ENCODE measurements at places on chromosomes 11 and 22.

DNA sequence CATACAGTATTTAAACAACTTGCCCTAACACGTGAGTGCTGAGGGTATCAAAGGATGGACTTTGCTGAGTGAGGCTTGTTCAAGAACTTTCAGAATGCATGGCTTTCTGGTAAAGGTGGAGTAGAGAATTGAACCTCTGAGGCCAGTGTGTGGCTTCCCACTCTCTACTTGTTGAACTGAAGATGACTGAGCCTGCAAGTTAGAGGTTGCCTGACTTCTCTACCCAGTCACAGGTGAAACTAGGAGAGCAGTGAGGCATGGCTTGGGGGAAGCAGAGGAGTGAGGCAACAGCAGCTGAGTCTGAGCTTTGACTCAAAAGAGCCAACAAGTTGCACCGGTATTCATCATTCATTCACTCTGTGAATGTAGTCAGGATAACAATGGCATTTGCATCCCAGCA lies 256.4 kb upstream of the SESN3 start:
- DNase-seq: no peak

DNA sequence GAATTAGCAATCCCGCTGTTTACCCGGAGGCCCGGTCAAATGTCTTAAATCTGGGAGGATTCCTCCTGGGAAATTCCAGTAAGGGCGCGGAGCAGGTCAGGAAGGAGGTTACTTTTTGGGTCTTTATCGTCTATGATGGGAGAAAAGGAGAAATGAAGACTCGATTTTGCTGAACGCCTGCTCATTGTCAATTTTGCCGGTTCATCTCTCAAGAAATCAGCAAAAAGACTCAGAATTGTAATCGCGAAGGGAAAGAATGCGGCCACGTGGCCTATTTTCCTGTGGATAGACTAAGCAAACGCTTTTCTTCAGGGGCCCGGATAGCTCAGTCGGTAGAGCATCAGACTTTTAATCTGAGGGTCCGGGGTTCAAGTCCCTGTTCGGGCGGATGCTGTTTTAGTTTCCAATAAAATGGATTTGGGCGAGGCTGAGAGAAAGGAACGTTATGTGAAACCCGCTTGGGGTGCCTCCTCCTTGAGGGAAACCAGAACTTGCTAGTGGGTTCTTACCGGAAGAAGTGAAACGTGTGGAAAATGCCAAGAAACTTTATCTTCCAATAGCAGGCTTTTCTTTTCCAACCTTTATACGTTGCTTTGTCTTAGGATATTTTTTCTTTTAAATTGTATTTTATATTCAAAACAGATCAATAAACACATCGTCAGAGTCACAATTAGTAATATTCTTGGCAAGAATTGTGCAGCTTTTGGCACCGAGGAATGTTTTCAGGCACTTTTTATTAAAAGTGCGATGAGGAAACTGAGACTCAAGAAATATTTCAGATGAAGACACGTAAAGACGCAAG lies 45.0 kb downstream of the OR4D9 start:
- peak; percentile 74 for DNase-seq

- no peak for DNase-seq
Measured at GRCh38 chr11:69299572-69299971, 5.6 kb downstream of the MYEOV start.

GRCh38 chr11:129117595-129118350 lies 74.4 kb downstream of the ARHGAP32 start:
- peak; percentile 86 for DNase-seq

- no peak for DNase-seq
Measured at GRCh38 chr11:128271401-128271800, 316.0 kb downstream of the ETS1 start.

- no peak for DNase-seq
Measured at GRCh38 chr11:19173964-19174638, 27.7 kb downstream of the CSRP3 start.

DNA sequence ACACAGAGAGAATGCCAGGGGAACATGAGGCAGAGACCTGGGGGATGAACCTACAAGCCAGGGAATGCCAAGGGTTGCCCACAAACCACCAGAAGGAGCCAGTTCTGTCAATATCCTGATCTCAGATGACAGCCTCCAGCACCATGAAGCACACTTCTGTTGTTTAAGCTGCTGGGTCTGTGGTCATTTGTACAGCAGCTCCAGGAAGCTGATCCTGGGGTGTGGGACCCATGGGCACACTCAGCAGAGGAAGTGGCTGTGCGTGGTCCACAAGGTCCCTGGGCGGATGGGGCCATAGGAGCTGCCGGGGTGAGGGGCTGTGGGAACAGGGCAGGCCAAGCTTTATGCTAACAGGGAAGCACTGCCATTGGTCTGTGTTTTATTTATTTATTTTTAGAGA lies 12.1 kb downstream of the PPM1F start:
- DNase-seq: peak; percentile 58

DNA sequence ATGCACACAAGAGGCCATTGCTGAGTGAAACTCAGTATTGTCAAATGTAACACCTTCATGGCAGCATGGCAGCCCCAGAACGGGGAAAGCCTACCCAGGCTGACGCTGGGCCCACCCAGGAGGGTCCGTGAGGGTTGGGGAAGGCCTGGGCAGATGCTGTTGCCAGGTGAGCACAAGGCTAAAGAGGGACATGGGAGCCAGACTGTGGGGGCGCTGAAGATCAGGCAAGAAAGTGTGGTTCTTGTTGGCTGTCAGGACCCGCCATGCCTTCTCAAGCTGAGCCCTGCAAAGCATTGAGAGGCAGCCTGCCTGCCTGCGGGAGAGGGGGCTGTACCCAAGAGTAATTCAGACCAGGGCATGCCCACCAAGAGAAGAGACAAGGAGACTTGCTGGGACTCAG lies 85.0 kb upstream of the PITPNB start:
- no peak for DNase-seq

- DNase-seq: no peak
Measured at GRCh38 chr22:36830601-36831000, 13.8 kb upstream of the PVALB start.

DNA sequence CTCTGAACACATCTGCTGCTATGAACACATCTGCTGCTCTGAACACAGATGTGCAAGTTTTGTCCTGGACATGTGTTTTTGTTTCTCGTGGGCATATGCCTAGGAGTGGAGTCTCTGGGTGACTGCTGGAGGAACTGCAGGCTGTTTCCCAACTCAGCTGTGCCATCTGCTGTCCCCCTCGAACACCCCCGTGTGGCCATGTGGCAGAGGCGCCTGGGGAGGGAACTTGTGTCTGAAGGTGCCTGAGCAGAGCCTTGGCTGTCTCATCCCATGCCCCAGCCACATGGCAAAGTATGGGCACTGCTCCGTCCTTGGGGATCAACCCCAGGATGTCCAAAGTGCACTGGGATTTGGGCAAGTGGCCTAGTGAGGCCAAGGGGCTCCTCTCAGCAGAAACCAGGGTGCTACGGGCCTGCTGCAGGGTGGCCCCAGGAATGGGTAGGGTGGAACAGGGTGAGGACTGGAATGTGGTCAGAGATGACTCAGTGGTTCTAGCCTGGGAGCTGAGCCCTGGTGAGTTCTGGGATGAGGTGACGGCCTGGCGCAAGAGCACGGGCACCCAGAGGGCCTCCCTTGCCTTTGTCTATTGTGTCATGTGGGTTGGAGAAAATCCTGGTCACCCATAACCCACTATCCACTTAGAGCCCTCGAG lies 14.7 kb downstream of the GATD1 start:
- peak; percentile 83 for DNase-seq

DNA sequence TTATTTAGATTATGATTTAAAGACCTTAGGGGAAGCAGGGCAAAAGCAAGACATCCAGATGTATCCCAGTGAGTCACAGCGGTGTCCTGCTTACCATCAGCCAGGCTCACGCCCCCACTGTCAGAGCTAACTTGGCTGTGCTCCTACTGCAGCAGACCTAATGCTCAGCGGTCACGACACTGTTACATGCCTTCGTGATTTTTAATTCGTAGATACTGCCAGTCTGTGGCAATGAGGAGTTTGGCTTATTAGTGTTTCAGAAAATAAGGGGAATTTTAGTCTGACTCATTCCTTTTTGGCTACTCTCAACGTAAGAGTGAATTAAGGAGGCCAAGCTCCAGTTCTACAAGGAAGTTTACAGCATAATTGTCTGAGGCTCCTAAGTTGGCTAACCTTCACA lies 22.7 kb downstream of the EFCAB6 start:
- no peak for DNase-seq

DNA sequence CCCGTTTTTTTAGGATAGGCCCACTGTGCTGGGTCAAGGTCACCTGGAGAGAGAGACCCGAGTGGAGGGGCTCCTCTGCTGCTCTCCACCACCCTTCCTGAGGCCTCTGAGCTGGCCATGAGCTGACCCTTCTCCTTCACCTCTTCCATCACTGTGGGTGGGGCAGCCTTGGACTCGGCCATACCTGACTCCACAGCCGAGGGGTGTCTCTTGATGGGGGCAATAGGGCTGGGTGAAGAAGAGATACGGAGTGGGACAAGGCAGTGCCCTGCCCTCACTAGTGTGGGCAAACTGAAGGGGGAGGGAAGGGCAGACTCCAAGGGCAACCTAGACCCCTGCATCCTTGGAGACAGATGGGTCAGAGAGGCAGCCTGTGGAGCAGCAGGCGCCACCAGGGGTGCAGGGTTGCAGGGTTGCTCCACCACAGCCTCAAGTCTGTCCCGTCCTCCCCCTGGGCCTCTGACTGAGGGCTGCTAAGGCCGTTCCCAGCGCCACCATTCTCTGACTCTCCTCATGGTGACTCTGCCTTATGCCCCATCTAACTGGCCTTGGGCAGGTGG lies 20.1 kb upstream of the NECTIN1 start:
- DNase-seq: no peak

GRCh38 chr22:50482107-50483074 lies 1.0 kb downstream of the ADM2 start:
- no peak for DNase-seq

DNA sequence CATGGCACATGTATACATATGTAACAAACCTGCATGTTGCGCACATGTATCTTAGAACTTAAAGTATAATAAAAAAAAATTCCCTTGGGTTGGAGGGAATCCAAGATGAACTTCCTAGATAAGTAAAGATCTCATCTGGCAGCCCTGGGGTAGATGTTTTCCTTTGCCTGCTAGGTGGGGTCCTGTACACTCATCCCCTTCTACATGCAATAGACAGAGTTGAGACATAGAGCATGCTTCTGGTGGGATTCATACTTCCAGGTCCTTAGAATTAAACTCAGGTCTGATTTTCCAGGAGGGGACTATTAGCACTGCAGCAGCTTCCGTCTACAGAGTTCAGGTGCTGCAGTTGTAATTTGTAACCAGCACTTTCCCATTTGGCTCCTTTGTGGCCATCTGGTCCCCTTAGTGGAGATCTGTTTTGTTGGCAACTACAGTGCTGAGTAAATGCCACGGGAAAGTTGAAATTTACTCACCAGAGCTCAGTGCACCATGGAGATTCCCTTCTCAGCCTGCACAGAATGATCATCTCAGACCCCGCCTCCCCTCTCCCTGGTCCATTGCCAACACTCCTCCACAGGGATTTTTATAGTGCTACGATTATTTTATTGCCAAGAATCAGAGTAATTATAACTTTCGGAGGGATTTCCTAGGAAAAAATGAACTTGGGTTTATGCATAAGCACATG lies 220.1 kb upstream of the E2F8 start:
- peak; percentile 53 for DNase-seq

DNA sequence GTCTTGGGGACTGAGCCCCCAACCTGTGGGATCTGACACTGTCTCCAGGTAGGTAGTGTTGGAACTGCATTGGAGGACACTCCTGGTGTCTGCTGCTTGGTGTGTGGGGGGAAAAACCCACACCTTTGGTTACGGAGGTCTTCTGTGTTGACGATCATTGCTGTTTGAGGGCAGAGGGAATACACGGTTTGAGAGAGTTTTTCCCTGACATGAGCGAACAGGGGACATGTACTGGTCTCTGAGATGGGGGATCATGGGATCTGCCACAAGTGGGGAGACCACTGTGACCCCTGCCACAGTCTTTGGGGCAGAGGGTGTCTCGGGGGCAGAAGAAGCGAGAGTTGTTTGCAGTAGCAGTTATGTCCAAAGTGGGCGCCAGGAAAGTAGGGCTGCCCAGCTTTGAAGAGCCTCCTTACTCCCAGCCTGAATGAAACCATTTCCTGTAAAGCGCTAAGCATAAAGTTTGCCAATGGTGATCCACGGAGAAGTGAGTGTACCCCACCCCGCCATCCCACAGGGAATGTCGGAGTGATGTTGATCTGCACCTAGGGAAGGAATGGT lies 5.4 kb upstream of the SAA2 start:
- no peak for DNase-seq

- DNase-seq: no peak
Measured at GRCh38 chr22:17401728-17402127, 32.5 kb downstream of the CECR2 start.

DNA sequence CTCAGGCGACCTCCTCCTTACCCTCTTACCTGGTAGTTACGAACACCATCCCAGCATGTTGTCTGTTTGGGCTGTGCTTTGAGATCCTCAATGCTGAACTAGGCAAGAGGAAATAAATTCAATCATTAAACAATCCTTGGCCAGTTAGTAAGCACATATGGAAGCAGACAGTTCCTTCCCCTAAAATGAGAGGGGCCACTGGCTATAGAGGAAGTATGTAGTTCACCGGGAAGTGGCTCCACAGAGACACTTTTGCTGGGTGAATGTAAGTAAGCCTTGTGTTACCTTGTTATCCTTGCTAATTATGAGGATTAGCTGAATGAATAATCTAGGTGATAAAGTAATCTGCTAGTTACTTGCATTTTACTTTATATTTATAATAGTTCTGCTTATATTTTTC lies 2.9 kb downstream of the THYN1 start:
- DNase-seq: no peak

DNA sequence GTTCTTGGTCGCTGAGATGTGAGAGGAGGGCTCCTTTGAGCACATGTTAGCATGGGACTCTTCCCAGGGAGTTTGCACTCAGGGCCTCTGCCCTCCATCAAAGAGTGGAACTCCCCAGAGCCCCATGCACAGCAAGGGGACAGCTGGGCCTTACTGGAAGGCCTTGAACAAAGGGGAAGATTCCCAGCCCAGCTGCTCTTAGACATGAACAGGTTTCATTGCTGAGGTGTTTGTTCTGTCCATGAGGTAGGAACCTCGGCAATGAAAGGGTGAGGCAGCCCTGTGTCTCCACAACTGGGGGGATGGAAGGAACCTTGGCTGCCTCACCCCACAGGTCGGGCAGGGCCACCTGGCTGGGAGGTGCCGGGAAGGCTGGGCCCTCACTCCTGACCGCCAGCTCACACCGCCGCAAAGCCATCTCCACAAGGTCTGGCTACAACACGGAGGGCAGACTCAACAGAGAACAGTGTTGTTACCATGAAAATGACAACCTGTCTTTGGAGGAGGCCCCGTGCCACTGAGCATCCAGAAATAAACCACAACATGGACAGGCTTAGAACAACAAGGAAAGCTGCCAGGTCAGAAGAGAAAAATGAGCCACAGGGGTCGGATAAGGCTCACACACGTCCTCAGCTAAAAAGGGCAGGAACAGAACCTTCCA lies 3.2 kb downstream of the DERL3 start:
- DNase-seq: no peak

GRCh38 chr11:31127290-31127689 lies 242.2 kb downstream of the DCDC1 start:
- DNase-seq: no peak

DNA sequence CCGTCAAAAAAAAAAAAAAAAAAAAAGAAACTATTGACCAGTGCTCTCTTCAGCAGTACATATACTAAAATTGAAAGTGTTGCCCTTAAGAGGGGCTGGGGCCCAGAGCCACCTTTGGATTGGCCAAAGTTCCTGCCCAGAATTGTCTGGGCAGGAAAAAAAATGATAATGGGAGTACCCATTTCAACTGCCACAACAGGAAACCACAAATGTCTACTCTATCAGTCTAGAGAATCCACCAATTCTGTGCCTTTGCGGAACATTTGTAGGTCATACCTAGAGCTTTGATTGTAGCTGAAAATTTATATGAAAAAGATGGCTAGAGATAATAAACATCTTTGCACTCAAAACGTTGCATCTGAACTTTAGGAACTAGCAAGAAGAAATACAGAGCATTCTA lies 69.4 kb downstream of the FAM76B start:
- DNase-seq: no peak
